Neural progenitor cell (in vitro differentiated cells): ENCODE measurements at places on chromosomes 2 and 18.

GRCh38 chr2:101736861-101737291 lies 39.4 kb downstream of the MAP4K4 start:
- no peak for DNase-seq

DNA sequence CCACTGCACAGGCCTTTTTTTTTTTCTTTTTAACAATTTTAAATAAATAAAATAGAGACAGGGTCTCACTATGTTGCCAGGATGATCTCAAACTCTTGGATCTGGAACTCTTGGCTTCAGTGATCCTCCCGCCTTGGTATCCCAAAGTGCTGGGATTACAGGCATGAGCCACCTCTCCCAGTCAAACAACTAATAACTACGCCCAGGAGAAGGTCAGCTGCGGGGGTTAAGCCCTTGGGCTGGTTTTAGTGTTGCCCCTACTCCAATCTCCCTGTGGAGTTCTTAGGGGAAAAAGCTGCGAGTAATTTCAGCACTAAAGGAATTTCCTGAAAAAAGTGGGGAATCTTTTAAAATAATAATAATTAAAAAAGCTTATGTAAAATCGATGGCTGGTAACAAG lies 96.4 kb upstream of the XPO1 start:
- DNase-seq, result peak; percentile 11

DNA sequence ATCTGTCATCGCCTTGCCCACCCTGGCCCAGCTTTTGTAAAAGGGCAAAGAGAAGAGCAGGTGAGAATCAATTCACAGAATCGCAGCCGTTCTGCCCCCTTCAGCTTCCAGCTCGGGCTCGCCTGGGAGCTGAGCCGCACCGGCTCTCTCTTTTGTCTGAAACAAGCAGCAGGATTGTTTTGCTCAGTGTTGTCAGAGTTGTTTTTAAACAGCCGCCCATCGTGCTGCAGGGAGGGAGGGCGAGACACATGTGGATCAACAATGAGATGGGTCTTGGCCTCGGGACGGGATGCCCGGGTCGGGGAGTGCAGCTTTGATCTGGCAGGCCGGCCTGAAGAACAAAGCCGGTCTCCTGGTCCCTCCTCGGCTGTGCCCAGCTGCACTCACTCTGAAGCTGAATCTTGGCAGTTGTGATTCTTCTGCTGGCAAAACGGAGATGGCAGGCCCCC lies 39.7 kb upstream of the HDAC4 start:
- peak; percentile 94 for DNase-seq

- no peak for DNase-seq
Measured at GRCh38 chr2:200135082-200135481, 171.4 kb upstream of the SPATS2L start.

DNA sequence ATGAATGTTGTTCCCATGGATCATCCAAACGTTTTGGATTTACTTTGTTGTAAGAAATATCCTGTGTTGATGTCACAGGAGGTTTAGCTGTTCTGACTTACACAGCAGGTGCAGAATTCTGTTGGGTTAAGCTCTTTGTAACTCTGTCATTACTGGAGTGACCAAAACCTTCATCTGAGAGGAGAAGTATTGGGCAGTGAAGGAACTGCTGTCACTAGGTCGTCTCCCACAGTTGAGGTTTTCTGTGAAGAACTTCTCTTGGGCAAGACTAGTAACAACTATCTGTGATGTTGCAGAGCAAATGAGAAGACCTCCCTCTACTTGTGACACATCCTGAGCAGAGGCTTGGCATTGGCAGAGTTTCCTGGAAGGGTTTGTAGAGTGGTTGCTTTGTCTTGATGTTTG lies 2.9 kb downstream of the SPTBN1 start:
- no peak for DNase-seq

DNA sequence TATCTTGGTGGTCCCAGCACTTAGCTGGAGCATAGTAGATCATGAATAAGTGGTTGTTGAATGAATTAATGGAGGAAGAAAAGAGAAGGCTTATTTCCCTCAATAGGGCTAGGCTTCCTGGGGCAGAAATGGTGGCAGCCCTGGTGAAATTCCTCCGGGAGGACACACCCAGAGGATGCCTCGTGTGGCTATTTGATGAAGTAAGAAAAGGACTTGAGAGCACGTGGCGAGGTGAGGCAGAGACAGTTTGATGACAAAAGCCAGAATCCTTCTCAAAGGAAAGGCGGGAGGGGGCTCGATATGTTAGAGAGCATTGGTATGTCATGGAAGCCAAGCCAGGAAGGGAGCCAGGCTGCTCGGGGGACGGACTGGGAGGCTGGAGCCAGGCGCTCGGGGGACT lies 14.7 kb downstream of the FAM228A start:
- no peak for DNase-seq

DNA sequence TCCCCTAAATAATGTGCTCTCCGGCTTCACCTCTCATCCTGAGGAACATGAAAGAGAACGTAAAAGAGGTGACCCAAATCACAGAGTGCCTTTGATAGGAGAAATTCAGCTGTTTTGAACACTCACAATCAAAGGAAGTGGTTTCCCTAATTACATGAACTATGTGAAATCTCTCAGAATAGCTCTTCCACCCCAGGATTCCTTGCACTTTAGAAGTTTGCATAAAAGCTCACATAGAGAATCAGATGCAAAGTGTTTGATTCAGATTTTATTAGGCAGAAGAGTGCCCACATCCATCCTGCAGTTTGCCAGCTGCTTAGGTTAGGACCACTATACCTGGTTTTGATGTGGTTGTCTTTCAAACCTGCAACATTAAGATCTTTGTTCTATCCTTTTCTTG lies 61.0 kb downstream of the MAP3K20 start:
- no peak for DNase-seq

DNA sequence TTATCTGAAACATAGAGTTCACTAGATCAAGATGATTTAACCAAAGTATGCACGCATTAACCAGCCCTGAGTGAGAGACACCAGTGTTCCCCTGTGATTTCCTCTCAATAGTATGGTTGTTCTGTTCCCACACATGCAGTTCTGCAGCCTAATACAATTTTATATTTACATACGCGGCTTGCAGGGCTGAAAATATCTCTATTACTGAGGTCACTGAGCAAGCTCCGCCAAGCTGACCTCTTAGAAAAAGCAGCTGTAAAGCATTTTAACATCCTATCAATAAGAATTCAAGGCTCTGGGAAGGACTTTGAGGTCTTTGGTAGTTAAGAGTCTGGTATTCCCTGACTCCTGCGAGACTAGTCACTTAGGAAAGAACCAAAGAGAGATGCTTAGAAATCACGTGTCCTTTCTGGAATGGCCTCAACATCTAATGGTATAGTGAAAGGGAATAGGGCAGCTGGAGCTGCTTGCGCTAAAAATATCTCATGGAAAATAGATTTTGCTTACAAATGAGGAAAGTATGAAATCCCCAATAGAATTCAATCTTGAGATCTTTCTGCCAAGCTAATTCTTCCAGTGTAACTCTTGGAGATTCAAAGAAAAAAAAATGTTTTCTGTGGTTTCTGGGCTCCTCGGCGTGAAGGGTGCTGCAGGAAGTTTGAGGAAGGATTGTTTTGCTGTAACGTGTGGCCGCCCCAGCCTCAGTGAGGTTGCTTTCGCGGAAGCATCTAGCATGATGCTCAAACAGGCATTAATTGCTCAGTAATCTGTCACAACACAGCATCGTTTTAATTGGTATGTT lies 59.2 kb downstream of the DOCK10 start:
- DNase-seq, result no peak

GRCh38 chr2:21559351-21559750 lies 435.6 kb downstream of the TDRD15 start:
- DNase-seq, result no peak

GRCh38 chr2:67070826-67071225 lies 326.3 kb upstream of the ETAA1 start:
- DNase-seq, result no peak

DNA sequence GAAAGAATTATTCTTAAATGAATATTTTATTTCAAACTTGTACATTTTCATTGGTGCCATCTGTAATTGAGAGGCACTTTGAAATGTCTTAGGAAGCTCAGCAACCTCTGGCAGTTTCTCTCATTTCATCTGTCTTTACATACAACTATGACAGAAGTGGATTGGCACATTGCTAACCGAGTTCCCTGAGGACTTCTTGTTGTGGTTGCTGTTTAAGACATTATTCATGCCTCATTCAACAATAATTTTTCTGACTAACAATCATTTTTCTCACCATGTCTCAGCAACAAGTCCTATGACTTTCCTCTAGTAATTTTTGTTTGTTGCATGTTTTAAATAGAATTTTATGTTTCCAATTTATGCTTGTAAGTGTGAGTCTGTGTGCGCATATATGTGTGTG lies 284.0 kb upstream of the CWC22 start:
- DNase-seq, result no peak

DNA sequence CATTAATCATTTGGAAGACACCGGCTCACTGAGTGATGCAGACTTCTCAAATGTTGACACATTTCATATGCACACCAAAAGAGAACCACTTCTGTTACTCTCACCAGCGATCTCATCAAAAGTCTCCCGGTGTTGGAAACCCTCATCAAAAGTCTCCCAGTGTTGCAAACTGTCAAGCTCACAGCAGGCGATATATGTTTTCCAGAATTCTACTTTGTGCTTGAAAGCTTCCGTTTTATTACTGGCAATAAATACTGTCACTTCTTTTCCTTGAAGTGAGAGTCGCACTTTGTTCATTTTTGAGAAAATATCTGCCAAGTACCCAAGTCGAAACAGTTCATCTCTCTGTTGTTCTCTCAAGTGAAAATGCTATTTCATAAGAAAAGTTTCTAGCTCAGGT lies 20.5 kb downstream of the MLPH start:
- DNase-seq, result no peak

- DNase-seq, result no peak
Measured at GRCh38 chr2:128523457-128523856, 204.8 kb upstream of the HS6ST1 start.

DNA sequence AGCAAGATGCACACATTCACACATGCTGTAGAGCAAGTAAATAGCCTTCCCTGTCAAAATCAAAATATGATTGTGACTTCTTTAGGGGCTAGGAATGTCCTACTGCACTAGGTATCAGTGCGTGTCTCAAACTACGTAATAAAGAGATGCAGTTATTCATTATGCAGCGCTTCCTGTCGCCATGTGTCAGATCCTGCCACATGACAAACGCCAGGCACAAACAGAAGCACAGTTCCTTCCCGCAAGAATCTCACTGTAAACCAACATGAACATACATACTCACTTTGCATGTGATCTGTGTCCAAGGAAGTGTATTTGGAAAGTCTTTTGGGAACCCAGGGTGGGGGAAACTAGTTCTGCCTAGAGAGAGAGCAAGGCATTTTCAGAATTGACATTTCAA lies 599.9 kb downstream of the RNF144A start:
- DNase-seq, result no peak

GRCh38 chr2:37654932-37655841 lies 16.3 kb downstream of the CDC42EP3 start:
- DNase-seq, result peak; percentile 55

DNA sequence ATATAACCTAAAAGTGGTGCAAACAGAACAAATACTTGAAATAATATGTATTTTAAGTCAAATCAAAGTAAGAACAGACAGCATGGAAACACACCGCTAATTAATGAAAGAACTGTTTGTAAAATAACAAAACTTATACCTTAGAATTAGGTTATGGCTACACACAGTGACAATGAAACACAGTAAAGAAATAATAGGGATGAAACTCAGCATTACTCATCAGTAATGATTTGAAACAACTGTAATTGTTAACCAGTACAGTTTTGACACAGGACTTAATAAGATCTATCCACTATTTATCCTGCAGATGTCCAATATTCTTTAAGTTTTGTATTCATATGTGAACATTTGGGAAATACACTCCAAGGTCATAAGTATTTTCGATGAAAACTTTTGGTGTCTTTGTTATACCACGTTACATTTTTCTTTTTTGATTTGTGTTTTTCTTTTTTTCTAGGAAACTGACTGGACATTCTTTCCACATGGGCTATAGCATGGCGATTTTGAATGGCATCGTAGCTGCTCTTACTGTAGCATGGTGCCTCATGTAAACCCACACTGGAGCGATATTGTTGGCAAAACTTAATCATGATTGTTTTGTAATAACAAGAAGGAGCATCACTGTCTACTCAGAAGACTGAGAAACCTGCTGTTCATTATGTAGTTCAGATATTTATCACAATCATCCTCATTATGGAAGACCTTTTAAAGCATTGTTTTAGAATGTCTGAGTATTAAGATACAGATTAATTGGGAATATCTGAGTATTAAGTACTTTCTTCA lies 41.1 kb downstream of the ARL6IP6 start:
- no peak for DNase-seq

GRCh38 chr18:43961722-43962121 lies 684.4 kb upstream of the SYT4 start:
- DNase-seq, result no peak

GRCh38 chr2:28276076-28276618 lies 116.5 kb upstream of the FOSL2 start:
- no peak for DNase-seq

GRCh38 chr18:79305911-79306310 lies 89.8 kb upstream of the NFATC1 start:
- no peak for DNase-seq
